Smooth muscle cell of the brain vasculature (primary cell): ENCODE measurements at places on chromosomes 7 and 10.

GRCh38 chr7:19623676-19624075 lies 85.2 kb downstream of the POLR1F start:
- DNase-seq, result no peak

- DNase-seq, result no peak
These were observed 9.6 kb downstream of the EMX2 start for GRCh38 chr10:117552156-117552631.

- no peak for DNase-seq
These were observed 113.0 kb downstream of the TRIL start for GRCh38 chr7:28845106-28845505.

- DNase-seq, result no peak
These were observed 601 bp upstream of the AEBP1 start for GRCh38 chr7:44103566-44103922.

DNA sequence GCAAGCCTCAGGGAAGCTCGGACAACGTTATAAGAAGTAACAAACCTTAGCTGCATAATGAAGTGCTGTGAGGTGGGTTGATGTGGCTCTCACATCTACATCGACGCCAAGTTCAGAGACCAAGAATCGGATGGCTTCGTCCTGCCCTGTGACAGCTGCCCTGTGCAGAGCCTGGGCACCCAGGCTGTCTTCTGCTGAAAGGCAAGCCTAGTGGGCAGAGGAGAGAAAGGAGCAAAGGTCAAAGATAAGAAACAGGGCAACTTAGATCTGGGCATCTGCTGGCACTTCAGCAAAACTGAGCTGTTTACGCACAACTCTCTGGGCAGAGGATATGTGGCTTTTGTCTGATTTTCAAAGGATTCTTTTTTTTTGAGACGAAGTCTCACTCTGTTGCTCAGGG lies 6.7 kb downstream of the ANKRD16 start:
- DNase-seq, result no peak

GRCh38 chr7:37311355-37311754 lies 137.3 kb downstream of the ELMO1 start:
- no peak for DNase-seq

DNA sequence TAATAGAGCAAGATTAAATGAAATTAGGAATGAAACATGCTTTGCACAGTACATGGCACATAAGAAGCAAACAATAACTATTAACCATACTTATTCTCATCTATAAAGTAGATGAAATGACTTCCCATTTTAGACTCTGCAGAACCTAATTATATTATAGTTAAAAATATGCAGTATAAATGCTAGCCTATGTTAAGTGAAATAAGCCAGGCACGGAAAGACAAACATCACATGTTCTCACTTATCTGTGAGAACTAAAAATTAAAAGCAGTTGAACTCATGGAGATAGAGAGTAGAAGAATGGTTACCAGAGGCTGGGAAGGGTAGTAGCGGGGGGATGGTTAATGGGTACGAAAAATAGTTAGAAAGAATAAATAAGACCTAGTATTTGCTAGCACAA lies 247.0 kb downstream of the PRKG1 start:
- DNase-seq, result no peak

DNA sequence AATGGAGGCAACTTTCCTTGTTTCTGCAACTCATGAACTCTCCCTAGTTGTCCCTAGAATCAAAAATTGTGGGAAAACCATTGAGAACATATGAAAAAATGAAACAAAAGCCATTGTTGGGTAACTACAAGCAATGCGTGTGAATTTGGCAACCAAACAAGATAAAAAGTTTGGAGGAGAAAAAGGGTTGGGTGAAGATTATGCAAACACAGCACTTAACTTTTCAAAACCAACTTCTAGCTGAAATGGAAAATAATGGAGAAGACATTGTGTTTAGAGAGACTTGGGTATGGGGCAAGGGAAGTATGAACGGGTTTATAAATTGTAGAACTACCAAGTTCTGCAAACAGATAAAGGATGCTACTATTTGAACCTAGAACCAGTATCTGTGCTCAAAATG lies 89.0 kb upstream of the SVIL start:
- DNase-seq, result no peak

GRCh38 chr7:128728598-128728997 lies 10.6 kb upstream of the CALU start:
- DNase-seq, result no peak

- DNase-seq, result no peak
These were observed 13.7 kb upstream of the SRPK2 start for GRCh38 chr7:105402221-105403095.

- DNase-seq, result no peak
These were observed 178.6 kb upstream of the INHBA start for GRCh38 chr7:41881331-41882130.

GRCh38 chr10:125009661-125010161 lies 67.8 kb downstream of the ZRANB1 start:
- no peak for DNase-seq

GRCh38 chr7:122616951-122617350 lies 82.0 kb downstream of the RNF133 start:
- DNase-seq, result peak; percentile 29

GRCh38 chr10:21020545-21020944 lies 123.4 kb upstream of the NEBL start:
- no peak for DNase-seq

DNA sequence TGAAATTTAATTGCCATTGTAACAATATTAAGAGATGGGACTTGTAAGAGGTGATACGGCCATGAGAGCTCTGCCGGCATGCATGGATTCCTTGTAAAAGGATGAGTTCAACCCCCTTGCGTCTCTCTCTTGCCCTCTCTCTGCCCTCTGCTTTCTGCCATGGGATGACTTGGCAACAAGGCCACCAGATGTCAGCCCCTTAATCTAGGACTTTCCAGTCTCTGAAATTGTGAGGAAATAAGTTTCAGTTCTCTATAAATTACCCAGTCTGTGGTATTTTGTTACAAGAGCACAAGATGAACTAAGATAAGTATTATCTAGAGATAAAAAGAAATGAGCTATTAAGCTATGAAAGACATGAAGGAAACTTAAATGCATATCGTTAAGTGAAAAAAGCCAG lies 145.7 kb upstream of the AHR start:
- DNase-seq, result no peak

- no peak for DNase-seq
These were observed 47.2 kb upstream of the AGBL3 start for GRCh38 chr7:134939136-134939535.

DNA sequence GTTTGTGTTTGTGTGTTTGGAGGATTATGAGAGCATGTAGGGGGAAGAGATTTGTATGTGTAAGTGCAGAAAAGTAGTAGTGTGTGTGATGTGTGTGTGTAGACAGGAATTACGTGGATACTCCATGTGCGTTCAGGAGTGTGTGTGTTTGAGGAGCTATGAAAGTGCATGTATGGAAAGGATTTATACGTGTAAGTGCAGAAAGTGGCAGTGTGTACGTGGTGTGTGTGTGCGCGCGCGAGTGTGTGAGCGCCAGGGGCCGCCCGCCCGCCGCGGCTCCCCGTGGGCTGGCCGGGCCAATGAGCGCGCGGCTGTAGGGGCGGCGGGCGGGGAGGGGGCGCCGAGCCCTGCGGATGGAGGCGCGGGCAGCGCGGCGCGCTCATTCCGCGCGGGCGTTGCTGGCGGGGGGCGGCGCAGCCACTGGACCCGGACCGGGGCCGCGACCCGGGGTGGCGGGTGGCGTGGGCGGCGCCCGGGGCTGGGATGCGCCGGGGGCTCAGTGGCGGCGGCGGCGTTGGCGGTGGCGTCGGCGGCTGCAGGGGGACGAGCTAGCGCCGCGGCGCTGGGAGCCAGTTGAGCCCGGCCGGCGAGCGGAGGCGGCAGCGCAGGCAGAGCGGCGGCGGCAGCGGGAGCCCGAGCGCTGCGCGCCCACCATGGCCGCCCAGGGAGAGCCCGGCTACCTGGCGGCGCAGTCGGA lies at the start of gene BICC1:
Gene BICC1, plus strand, starts transcription at position 382 of the 697 bp plus-strand sequence. Its CDS starts 272 bp downstream, at position 654.
- DNase-seq, result no peak

- DNase-seq, result no peak
These were observed 2.7 kb upstream of the CYP3A7 start for GRCh38 chr7:99737726-99738125.

DNA sequence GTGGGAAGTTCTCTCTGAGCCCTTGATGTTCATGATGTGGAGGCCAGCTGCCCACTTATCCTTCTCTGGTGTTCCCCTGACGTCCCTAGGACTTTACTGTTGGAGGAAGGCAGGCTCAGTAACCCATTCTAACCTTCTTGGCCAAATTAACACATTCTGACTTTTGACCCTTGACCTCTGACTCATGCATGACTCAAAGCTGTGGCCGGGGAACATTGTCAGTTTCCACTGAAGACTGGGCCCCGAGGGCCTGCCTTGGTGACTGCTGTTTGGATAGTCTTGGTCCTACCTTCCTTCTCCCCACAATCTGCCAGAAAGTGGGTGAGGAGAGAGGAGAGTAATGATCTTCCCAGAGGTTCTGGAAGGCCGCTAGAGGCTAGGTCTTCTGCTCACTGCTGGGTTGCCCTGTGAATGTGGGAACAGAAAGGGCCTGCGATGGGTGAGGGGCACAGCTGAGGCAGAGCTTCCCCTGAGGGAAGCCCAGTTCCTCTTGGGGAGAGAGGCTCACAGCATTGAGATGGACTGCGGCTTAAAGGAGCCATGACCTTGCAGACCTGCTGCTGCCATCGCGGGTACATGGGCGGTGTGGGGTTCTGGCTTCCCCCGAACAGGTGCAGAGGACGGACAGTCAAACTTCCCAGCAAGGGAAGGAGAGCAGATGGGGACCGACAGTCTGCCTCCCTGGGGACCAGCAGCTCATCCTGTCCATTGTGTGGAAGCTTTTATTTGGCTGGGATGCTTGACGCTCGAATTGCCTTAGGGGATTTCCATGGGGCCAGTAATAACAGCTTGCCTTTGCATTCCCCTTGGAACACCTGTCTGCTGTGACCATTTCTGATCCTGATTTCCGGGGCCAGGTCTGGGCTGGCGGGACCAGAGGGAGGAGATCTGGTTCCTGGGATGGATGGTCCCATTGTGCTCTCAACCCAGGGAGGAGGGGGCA lies 43.8 kb downstream of the ADAMTS14 start:
- DNase-seq, result no peak

GRCh38 chr7:23653942-23654341 lies 26.1 kb upstream of the FAM221A start:
- no peak for DNase-seq

- DNase-seq, result no peak
These were observed 85.5 kb downstream of the PARD3 start for GRCh38 chr10:34729619-34730018.

- DNase-seq, result no peak
These were observed 31.5 kb downstream of the HIF1AN start for GRCh38 chr10:100567249-100567648.

DNA sequence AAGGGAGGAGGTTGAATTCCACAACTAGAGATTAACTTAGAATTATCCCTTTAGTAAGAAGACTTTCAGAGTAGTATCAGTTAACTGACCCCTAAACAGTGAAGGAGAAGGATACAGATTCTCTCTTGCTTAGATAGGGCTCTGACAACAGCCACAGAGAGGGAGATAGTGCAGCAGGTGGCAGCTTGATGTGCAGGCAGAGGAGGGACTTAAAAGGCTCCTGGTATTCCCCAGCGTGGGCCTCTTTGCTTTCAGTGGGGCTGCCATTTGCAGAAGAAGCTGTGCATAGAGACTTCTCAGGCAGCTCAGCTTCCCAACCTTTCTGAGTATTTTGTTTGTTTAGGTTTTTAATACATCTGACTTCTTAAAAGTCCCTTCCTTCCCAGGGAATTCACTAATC lies 16.0 kb downstream of the FZD1 start:
- DNase-seq, result no peak
